ENCODE measurements at places on chromosomes 1 and 21.

DNA sequence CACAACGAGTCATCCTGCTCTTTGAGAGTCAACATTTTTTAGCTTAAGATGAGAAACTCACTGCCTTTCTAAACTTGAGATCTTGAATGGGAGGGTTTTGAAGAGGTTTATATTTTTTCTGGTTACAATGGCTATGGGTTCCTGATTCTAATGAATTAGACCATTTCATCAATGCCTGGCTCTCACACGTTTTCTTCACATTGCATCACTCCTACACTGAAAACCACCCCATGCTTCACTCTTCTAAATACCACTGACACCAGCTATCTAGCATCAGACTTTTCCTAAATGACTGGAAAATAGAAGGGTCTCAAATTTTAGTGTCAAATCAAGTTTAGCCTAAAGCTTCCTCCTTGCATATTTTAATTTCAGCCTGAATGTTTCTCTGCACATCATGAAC lies 606.1 kb upstream of the USP24 start:
- DNase-seq: no peak

DNA sequence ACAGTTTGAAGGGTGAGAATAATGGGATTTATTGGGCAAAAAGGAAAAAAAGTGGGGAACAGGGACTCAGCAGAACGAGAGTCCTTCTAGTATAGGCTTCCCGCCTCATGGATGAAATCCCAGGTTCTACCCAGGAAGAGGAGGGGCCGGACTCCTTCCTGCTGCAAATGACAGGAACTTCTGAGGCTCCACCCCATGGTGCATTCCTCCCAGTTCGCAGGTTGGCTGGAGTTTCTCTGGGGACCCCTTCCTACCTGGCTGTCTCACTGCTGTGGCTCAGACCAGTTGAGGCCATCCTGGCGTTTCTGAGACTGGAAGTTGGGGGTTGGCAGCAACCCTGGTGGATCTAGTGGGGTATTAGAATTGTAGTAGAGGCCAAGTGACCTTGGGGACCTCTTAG lies 27.5 kb downstream of the CNIH3 start:
- DNase-seq: no peak

DNA sequence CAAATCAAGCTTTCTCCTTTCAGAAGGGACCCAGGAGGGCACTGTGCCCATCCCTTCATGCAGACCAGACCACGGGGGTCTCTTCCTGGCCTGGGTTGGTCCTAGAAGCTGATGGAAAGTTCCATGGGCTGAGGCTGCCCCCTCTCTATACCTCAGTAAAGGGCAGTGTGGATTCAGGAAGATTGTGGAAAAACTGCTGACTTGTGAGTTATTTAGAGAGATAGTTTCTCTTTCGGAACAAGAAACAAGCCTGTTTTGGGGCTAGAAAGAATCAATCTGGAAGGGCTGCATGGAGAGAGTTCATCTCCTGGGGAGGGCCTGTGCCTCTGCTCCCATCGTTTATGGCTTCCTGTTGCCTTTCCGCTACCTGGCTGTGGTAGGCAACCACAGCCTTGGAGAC lies 803 bp downstream of the CHIT1 start:
- no peak for DNase-seq

GRCh38 chr1:8915446-8915845 lies 30.2 kb upstream of the CA6 start:
- no peak for DNase-seq

DNA sequence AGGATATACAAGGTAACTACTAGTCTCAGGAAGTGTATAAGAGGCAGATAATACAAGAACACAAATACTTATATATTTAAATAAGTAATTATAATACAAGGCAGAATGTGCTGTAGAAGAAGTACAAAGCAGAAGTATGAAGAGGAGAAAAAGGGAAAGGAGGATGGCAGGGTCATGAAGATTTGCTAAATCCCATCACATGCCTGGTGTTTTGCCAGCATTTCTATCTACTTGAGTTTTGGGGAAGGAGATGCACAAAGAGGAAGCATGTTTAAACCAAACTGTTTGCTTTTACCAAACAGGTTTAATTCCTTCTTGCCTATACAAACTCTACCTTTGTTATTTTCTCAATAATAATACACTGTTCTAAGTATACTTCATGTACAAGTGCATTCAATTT lies 60.9 kb upstream of the PODN start:
- DNase-seq: no peak

DNA sequence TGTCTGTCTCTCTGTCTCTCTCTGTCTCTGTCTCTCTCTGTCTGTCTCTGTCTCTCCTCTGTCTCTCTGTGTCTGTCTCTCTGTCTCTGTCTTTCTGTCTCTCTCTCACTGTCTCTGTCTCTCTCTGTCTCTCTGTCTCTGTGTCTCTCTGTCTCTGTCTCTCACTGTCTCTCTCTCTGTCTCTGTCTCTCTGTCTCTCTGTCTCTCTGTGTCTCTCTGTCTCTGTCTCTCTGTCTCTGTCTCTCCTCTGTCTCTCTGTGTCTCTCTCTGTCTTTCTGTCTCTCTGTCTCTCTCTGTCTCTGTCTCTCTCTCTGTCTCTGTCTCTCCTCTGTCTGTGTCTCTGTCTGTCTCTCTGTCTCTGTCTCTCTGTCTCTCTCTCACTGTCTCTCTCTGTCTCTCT lies 873 bp upstream of the COL6A1 start:
- DNase-seq: no peak

- no peak for DNase-seq
These were observed 21.8 kb downstream of the CAPN9 start for GRCh38 chr1:230768903-230769570.

GRCh38 chr21:46055863-46056281 lies 42.0 kb upstream of the COL6A2 start:
- no peak for DNase-seq

DNA sequence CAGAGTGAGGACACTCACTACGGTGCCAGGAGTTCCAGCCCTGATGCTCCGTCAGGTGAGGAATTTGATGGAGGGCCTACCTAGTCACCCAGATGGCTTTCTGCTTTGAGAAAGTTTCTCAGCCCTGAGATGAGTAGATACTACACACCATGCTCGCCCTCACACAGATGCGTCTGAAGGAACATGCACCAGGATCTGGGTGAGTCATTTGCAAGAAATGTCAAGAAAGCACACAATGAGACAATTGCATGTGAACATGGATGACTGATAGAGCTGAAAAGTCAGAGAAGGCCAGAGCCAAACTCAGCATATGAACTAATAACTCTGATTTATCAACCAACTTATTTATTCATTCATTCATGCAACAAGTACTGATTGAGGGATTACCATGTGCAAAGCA lies 483.9 kb downstream of the OMA1 start:
- no peak for DNase-seq

- no peak for DNase-seq
These were observed 63.6 kb downstream of the VPS13D start for GRCh38 chr1:12293416-12293815.

GRCh38 chr1:210262897-210263272 lies 30.3 kb downstream of the SERTAD4 start:
- no peak for DNase-seq

GRCh38 chr1:10709165-10709564 lies 87.3 kb downstream of the CASZ1 start:
- no peak for DNase-seq

DNA sequence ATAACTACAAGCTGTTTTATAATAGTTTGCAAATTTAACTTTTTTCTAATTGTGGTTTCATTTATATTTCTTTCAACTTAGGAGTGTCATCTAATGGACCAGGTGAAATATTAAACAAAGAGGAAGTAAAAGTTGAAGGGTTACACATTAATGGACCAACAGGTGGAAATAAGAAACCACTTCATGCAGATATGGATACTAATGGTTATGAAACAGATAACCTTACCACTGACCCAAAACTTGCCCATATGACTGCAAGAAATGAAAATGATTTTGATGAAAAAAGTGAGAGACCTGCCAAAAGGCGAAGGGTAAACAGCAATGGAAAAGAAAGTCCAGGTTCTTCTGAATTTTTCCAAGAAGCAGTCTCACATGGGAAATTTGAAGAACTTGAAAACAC lies 59.7 kb downstream of the MIER1 start:
- no peak for DNase-seq

- DNase-seq: no peak
These were observed 6.2 kb upstream of the PRDM16 start for GRCh38 chr1:3062616-3063378.

DNA sequence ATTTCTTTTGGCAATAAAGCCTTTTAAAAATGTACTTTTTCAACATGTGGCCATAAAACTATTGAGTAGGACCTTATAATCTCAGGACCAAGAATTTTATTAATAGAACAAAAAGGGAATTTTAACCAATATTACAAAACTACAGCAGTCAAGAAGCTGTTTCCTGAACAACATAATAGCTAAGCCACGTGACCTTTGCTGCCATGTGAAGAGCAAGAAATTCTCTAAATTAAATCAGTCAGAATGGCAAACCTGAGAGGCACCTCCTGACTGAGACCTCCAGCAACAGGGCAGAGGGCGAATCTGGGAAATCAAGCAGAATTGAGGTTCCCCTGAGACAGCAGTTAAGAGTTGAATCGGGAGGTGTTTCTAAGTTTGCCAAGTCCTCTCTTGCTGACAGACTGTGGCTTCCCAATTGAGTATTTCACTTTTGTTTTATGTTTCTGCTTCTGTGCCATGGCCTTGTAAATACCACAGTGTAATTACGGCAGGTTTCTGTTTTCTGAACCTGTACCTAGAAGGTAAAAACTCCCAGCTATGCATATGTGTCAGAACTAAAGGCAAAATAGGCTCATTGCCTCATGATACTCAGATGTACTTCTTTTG lies 358.4 kb downstream of the NTNG1 start:
- no peak for DNase-seq

GRCh38 chr1:96912248-96912647 lies 190.7 kb downstream of the PTBP2 start:
- DNase-seq: no peak

DNA sequence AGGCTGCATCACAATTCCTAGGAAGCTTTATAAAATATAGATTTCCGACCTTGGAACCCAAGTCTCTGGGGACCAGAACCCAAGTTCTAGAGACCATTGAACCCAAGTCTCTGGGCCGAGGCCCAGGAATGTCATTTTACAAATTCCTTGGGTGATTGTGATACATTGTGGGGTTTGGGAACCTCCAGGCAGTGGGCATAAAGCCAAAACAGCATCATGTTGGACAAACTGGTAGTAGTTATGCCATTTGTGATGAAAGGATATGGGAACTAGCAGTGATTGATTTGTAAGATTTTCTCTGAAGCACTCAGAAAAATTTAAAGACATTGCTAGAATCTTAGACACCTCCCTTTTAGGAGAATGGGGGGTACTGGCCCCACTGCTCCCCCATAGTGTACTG lies 160.2 kb downstream of the HIVEP3 start:
- no peak for DNase-seq

GRCh38 chr1:10594595-10595223 lies 120.0 kb downstream of the PEX14 start:
- no peak for DNase-seq

DNA sequence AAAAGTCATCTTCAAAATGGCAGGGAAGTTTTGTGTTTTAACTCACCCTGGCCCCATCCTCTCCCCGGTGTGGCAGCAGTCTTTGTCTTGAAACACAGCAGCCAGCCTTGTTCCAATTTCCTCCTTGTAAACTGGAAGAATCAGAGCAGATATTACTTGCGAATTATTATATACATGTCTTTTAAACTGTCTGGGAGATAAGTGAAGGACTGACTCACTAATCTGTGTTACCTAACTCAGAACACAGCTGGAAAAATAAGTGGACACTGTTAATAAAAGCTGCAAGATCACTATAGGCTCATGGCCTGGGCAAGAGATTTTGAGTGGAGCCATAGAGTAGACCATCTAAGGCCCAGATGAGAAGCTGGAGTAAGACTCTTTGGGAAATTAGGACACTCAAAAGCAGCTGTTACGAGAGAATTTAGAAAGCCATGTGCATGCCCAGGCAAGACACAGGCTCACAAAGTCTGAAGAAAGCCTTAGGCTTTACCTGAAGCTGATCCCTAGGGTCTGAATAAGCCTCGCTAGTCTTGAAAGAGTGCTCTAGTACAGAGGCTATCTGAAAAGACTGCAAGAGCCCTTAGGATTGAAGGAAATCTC lies 233.0 kb upstream of the RAB4A start:
- DNase-seq: no peak

DNA sequence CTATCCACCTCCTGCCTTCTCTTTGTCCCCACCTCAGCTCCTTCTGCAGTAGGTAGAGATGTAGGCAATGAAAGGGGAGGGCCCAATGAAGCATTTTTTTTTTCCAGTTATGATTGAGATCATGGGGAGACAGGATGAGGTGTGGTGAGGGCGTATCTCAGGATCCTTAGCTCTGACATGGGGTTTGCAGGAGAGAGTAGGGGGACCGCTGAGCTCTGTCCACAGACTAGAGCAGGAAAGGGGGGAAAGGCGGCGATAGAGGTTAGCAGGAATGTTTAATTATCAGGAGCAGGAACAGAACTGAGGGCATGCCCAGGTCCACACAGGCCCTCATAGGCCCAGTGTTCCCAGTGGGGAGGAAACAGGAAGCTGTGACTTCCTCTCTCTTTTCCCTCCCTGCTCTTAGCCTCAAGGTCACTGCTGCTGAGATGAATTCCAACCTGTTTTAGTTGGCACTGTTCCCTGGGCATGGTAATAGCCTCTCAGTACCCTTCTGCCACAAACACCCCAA lies 901 bp upstream of the RXFP4 start:
- no peak for DNase-seq

- no peak for DNase-seq
These were observed 41.7 kb upstream of the SOX13 start for GRCh38 chr1:204031098-204031710.

GRCh38 chr1:112937495-112937894 lies 18.5 kb downstream of the SLC16A1 start:
- DNase-seq: no peak

GRCh38 chr1:194698908-194699318 lies 1512.5 kb upstream of the B3GALT2 start:
- DNase-seq: no peak

DNA sequence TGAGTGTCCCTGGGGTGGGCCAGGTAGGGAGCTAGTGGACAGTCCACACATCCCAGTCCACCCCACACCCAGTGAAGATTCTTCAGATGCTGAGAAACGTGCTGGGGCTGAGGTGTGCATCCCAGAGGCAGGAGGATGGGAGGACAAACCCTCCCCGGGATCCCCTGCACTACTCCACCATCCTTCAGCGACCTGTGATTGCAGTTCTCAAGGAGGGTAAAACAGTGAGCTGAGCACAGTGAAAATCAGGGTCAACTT lies 51.0 kb downstream of the ELK4 start:
- no peak for DNase-seq

GRCh38 chr1:186753241-186753640 lies 73.0 kb upstream of the PTGS2 start:
- DNase-seq: no peak

GRCh38 chr1:227845519-227845918 lies 30.0 kb downstream of the PRSS38 start:
- DNase-seq: no peak

DNA sequence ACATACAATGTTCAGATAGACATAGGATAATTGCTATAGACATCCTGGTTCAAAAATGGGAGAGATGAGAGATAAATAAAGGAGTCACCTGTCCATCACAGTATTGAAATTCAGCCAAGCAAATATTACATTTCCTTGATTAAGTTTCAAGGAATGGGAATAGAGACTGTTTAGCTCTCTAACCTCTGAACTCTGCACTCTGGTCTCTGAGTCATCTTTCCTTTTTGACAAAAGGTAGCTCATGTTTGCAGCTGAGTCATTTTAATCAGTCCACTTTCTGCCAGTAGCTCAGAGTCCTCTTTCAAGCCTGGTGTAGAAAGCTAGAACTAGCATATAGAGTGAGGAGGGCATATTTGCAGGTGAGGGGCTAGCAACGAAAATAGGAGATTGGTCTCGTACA lies 51.4 kb upstream of the GJA8 start:
- no peak for DNase-seq

Data from CD8-positive, alpha-beta T cell (primary cell).